ENCODE measurements at places on chromosomes 7 and 10. TPM values are rescaled to one million over a fixed set of nuclear protein-coding genes. Genes with fewer than 3 reads are reported as not detected.

- no peak for DNase-seq
Measured at GRCh38 chr7:142868986-142869415, 14.1 kb downstream of the EPHB6 start.

GRCh38 chr7:57398548-57398947 is 51.4 kb upstream of the ZNF716 start:
- DNase-seq, result no peak

- no peak for DNase-seq
Measured at GRCh38 chr10:1858048-1858447, 120.7 kb upstream of the ADARB2 start.

- DNase-seq, result no peak
Measured at GRCh38 chr10:77944519-77944918, 18.0 kb upstream of the DLG5 start.

GRM3 gene
- not detected for polyA plus RNA-seq

DNA sequence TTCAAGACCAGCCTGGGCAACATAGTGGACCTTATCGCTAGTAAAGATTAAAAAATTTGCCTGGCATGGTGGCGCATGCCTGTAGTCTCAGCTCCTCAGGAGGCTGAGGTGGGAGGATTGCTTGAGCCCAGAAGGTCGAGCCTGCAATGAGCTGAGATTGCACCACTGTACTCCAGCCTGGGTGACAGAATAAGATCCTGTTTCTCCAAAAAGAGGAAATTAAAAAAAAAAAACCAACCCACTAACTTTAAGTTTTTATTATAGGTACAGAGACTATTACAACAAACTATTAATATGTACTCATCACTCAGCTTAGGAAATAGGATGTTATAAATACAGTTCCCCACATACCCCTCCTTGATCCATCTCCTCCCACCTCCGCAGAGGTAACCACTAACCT is 30.2 kb downstream of the DHTKD1 start:
- peak; percentile 7 for DNase-seq

POLR2J2 gene
- 1.1 TPM for polyA plus RNA-seq

DNA sequence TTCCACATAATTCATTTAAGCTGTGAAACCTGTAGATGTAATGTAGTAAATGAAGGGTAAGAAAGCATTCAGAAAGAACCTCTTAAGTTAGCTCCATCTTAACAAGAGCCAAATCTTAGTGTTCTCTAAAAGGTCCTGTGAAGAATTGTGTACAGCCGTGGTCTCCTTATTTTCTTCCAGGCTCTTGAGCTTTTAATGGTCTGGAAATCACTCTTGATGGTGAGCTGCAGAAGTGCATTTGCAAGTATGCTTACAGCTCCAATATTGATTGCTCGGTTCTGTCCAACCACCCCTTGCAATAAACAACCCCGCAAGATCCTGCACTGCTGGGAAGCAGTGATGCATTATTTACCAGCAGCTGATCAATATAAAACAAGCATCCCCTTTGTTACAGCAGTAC is 690.8 kb upstream of the FZD8 start:
- DNase-seq, result no peak

DNA sequence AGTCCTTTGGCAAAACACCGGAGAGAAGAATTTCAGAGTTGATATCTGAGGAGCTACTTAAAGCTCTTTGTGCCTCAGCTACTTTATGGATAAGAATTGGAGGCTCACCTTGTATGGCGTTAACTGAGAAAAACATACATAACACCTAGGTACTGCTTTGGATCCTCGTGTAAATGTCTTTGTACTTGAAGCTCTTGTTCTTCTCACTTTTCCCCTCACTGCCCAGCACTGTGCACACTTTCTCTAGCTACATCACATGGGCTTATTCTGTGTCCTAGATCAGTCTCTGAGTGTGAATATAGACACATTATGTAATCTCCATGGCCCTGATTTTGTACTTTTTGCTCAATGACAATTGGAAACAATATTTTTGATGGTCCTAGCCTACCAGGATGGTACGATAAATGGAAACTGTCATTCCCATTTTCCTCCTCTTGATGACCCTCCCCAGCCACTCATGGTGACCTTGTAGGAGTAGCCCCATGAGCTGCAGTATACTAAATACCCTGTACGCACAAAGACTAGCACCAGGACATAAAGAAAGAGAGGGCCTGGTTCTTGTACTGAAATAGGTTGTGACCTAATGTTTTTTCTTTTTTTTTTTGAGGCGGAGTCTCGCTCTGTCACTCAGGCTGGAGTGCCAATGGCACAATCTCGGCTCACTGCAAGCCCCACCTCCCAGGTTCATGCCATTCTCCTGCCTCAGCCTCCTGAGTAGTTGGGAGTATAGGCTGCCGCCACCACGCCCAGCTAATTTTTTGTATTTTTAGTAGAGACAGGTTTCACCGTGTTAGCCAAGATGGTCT is 22.1 kb downstream of the STAMBPL1 start:
- no peak for DNase-seq

FGF8 gene
- polyA plus RNA-seq, result not detected

DNA sequence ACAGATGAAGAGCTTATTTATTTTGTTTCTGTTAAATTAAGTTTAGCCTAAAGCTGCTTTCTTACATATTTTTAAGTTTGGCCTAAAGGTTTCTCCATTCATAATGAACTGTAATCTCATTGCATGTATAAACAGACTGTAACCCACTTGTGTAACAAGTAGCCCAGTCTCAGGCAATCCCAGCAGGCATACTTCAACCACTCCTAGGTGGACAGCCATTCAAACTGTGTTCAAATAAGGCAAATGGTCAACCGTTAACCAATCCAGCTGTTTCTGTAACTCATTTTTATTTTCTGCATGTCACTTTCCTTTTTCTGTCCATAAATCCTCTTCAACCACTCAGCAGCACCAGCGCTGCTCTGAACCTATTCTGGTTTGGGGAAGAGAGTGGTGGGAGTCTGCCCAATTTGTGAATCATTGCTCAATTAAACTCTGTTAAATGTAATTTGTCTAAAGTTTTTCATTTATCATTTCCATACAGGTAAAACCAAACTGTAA is 35.9 kb downstream of the PHYHIPL start:
- no peak for DNase-seq

DNA sequence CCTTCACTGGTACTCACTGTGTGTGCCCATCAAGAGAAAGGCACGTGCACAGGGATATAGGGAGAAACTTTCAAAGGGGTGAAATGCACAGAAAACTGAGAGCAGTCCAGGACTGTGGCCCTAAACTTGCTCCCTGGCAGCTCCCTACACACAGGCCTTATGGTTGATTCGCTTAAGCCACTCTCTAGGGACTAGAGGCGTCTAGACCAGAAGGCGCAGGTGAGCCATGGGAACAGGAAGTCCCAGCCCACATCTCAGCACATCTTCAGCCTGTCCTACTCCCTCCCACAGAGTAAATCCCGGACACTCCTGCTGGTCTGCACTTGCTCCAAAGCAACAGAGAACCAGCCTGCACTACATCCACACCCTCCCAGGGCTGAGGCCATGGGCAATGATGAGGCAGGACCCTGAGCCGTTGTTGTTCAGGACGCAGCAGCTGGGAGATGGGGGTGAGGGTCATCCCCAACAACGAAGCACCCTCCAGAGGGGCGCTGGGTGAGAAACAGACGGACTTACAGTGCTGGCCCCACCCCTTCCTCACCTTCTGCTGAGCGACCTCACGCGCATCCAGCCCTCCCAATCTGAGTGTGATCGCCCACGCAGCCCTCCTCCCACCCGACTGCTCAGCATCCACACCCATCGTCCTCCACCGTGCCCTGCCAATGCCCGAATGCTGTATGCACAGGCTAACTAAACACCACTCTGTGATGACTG is 109.3 kb downstream of the TNS3 start:
- no peak for DNase-seq

PAX4 gene
- not detected for polyA plus RNA-seq

- DNase-seq, result no peak
Measured at GRCh38 chr10:53233749-53234148, 461.2 kb upstream of the MBL2 start.

DNA sequence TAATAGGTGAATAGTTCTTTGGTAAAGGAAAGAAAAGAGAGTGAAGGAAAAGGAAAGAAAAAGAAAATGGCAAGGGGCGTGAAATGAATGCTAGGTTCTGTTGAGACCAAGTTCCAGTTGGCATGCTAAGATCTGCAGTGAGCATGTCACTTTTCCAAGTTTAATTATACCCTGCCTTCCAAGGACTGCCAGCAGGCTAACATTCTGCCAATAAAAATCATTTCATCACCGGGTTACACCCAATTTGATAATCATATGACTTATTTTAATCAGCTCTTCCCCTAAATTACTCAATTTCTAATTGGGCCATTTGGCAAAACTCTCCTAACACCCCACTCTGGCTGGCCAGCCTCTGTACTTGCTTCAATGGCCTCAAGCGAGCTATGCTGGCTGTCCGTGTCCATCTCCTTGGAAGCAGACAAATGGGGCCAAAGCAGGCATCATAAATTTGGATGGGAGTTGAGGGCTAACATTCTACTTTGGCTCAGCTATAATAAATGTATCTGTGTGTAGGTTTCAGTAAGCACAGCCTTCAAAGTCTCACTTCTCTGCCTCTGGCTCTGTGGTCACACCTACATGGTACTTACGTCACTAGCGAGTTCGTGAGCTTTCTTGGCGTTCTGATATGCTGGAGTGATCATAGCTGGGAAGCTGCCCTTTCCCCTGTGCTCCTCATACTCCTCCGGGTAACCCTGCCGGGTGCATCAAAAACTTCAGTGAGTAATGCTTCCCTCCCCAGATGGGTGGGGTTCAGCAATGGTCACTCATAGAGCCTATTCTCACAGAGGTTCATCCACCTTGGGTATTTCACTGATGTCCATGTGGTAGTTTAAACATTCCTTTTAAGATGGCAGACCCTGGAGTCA is 17.3 kb downstream of the NRAP start:
- DNase-seq, result no peak

CREB5 gene
- 72.3 TPM for polyA plus RNA-seq

DNA sequence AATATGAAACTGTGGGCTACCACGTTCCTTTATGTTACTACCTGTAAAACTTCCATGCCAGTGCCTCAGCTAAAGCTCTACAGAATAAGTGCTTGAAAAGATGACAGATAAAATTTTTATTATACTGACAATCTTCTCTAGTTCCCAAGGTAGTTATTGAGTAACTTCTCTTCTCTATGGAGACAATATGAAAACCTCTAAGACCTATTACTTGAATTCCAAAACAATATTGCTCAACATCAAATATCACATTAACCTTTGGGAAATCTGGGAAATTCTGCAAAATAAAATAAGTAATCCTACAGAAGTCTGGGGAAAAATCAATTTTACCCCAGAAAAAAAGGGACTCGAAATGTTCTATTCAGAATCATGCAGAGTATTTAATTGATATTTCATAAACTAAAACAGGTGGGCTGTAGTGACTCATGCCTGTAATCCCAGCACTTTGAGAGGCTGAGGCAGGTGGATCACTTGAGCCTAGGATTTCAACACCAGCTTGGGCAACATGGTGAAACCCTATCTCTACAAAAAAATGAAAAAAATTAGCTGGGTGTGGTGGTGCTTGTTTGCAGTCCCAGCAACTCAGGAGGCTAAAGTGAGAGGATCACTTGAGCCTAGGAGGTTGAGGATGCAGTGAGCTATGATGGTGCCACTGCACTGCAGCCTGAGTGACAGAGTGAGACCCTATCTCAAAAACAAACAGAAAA is 23.8 kb upstream of the ANK3 start:
- DNase-seq, result no peak

- DNase-seq, result peak; percentile 19
Measured at GRCh38 chr10:63866075-63866746, 345.0 kb downstream of the REEP3 start.

DNA sequence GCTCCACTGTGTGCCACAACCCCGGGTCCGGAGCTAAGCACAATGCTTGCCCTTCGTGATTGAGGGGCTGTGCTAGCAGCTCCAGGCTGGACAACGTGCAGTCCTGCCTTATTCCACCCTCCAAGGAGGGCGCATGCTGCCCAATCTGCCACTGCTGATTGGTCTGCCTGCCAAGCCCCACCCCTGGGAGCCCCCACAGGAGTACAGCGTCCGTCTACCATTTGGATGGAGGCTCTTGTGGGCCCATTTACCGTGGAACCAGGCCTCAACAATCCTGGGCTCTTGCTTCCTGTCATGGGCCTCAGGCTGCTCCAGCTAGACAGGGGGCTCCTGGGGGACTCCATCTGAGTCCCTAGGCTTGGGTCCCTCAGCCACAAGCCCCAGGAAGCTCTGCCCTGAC is 173.3 kb downstream of the SLIT1 start:
- DNase-seq, result no peak

BMPR1A gene
- polyA plus RNA-seq, result 0.61 TPM

- DNase-seq, result no peak
Measured at GRCh38 chr7:64758151-64758550, 36.1 kb upstream of the ZNF138 start.

SFRP4 gene
- not detected for polyA plus RNA-seq

SRI gene
- 216 TPM for polyA plus RNA-seq

DNA sequence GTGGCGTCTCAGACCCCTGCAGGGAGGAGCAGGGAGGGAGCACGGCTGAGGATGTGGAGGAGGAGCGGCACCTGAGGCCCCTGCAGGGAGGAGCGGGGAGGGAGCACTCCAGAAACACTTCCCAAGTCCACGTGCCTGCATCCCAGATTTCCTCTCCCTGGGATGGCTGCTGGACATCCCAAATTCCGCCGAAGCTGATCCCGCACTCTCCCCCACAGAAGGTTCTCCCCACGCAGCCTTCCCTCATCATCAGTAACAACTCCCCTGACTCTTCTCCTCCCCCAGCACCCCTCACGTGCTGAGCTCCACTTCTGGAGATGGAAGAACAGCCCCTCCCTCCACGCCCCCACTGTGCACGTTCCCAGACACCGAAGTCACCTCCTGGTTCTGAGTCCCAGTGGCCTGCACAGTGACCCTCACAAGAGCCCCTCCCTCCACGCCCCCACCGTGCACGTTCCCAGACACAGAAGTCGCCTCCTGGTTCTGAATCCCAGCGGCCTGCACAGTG is 17.8 kb upstream of the FOXL3 start:
- DNase-seq, result no peak

- DNase-seq, result no peak
Measured at GRCh38 chr10:17779784-17780183, 27.8 kb downstream of the TMEM236 start.

DNA sequence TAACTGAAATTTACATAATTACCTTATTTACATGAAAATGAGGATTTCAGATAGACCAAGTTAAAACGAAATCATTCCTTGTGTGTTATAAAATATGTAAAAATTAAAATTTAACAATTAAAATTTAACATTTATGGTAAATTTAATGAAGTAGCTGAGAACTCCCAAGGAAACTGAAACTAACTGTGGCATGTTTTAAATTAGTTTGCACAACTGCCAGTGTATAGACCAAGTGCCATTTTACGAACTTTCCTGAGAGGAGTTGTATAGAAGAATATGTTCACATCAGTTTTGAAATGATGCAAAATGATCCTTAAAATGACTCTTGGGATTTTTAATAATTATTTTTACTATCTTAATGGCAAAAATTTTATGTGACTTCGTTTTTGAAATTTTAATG is 23.6 kb downstream of the PDLIM1 start:
- DNase-seq, result no peak

OR2A7 gene
- not detected for polyA plus RNA-seq

- DNase-seq, result no peak
Measured at GRCh38 chr7:151825721-151826120, 51.2 kb downstream of the PRKAG2 start.

GRCh38 chr7:20240080-20240926 is 23.1 kb upstream of the MACC1 start:
- no peak for DNase-seq

ST8SIA6 gene
- polyA plus RNA-seq, result not detected

GNGT1 gene
- not detected for polyA plus RNA-seq

- no peak for DNase-seq
Measured at GRCh38 chr7:21261627-21262594, 166.0 kb upstream of the SP4 start.

PPP1R9A gene
- not detected for polyA plus RNA-seq
